Non-pigmented ciliary epithelial cell (primary cell): ENCODE measurements at places on chromosomes 4 and X.
A peak's percentile ranks its signal among the peaks of the same experiment; 100 is the strongest.

- DNase-seq, result peak; percentile 40
These were observed 46.0 kb downstream of the SEPSECS start for GRCh38 chr4:25113915-25114904.

DNA sequence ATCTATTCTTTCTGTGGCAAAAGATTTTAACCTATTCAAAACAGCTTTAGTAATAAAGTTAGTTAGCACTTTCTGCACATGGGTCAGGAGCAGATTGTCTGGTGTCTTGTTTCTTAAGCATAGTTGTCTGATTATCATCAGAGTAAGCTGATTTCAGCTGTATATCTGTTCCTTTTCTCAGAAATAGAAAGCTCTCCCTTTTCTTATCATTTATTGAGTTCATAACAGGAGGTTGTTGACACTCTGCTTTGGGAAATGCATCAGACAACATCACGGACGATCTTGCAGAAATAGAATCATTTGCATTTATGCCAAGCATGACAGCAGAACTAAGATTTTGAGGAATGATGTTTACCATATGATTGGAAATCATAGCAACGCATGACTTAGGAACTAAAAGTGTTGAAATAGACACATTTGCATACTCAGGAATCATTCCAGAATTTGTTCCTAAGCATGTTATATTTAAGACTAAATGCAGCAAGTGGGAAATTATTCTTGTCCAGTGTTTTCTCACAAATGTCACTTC is 66.7 kb downstream of the RBMX2 start:
- DNase-seq, result no peak

GRCh38 chrX:133215017-133215416 is 3.1 kb downstream of the TFDP3 start:
- DNase-seq, result no peak

DNA sequence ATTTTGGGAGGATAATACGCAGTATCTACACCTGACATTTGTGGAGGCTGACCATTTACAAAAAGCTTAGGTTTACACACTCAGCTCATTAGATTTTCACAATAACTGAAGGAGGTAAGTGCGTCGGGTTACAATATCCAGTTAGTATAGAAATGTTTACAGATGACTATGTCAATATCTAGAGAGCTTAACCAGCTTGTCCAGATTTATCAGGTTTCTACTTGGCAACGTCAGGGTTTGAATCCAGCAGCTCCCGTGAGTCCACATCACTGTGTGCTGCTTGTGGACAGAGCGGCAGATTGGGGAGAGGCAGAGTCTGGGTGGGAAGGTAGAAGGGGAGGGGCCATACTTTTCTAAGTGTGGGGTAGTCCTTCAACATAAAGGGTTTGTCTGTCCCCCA is 28.3 kb downstream of the ARHGAP10 start:
- DNase-seq, result no peak

DNA sequence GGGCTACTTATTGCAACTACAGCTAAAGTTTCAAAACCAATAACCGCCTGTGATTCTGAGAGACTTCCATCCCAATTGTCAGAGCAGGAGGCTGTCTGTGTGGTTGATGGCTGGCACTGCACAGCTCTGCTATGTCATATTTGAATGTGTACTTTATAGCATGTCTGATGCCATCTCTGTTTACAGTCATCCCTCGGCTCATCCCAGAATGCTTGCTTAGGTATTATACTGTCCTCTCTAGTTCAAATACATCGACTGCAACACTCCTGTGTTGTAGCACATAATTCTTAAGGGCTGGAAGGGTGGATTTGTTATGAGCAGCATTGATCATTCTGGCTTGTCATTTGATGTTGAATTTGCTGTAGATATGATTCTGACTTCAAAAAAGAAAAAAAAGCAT is 1617.5 kb upstream of the TENM3 start:
- no peak for DNase-seq

- no peak for DNase-seq
These were observed at the start of gene CLTRN for GRCh38 chrX:15664487-15665444. Gene CLTRN, minus strand, starts transcription at chrX:15664805. Its CDS starts 30 bp downstream, at chrX:15664775.

GRCh38 chrX:153763298-153763932 is 634 bp upstream of the PLXNB3 start:
- no peak for DNase-seq

DNA sequence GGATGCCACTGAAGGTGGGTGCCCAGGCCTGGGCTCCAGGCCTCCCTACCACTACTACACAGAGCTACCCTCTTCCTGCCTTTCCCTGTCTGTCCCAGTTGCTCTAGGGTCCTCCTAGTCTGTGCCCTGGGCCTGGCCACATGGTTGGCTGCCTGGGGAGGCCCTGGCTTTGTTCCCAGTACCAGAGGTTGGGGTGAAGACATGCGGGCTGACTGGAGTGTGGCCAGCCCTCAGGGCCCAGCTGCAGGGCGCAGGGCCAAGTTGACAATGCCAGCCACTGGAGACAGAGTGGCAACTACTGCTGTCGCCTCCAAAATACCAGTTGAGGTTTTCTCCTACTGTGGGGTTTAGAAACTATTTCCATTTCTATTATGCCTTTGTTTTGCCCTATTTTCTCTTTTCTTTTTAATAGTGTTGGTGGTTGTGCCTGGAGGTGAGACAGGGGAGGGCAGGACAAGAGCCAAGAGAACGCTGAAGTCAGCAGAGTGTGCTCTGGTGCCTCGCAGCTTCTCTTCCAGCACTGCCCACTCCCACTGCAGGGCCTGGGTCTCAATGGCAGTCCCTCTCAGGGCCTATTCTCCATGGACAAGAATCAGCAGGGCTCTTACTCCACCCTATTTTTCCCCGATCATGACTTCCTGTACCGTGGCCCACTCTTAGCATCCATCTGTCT is 32.2 kb upstream of the XPNPEP2 start:
- no peak for DNase-seq

DNA sequence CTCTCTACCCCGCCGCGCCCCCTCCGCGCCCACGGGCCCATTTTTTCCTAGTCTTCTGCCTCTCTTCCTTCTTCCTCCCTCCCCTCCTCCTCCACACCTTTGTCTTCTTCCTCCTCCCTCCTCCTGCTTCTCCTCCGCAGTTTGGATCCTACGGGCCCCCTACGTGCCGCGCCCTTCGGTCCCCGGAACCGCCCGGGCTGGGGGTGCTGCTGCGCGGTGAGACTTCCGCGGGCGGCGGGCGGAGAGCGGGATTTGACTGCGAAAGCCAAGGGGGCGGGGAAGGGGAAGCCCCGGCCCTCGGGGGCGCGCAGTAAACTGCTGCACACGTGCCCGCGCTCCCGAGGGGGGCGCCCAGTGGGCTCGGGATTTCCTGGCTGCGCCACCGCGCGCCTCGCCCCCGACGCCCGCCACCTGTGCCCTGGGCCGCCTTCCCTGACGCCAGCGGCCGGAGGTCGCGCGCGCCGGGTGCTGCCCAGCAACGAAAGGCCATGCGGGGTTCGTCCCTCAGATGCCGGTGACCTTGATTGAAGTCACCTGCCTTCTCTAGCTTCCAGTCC is 3.3 kb upstream of the NKX3-2 start:
- no peak for DNase-seq

GRCh38 chr4:187929024-187929423 is 66.5 kb upstream of the ZFP42 start:
- no peak for DNase-seq

DNA sequence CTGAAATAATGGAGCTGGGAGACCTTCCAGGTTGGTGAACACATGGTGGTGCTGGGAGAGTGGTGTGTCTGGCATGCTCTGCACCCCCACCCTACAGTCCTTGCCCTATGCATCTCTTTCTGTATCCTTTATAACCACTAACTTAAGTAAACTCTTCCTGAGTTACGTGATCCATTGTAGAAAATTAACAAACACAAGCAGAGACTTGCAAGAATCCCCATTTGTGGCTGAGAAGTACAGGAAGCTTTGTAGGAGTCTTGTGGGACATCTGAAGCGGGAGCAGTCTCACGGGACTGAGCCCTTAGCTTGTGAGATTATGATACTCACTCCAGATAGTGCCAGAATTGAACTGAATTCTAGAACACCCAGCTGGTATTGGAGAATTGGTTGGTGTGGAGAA is 14.3 kb upstream of the FAM13A start:
- DNase-seq, result no peak

DNA sequence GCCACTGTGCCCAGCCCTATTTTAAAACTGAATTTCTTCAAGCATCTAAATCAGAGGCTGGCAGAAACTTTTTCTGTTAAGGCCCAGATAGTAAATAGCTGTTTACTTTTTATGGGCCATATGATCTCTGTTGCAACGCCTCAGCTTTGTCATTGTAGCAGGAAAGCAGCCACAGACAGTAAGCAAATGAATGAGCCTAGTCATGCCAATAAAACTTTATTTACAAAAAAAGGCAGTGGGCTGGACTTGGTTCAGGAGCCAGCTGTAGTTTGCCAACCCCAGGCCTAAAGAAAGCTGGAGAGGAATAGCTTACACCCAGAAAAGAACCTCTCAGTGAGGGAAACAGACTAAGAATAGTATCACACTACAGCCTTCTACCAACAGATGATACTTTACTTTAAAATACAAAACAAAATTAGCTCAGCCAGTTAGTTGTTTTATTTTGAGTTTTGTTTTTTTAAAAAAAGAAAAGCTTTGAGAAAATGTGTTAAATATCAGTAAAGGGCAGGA is 25.5 kb downstream of the CHST7 start:
- DNase-seq, result no peak

GRCh38 chr4:106287353-106287969 is 28.5 kb downstream of the TBCK start:
- DNase-seq, result peak; percentile 83

DNA sequence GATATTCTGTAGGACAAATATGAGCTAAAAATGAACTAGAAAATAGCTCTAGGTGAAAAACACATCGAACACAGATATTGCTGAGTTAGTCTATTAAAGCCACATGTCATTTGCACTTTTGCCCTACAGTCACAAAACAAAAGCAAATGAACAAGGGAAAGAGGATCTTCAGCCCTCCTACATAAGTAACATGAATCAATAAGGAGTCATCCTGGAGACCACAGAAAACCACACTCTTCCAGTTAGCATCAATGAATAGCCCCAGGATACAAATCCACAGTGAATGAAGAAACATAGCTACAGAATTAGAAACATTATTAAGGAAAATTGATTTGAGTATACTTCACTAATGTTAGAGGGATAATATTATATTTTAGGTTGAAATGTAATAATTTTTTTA is 311.4 kb downstream of the MAPK10 start:
- peak; percentile 35 for DNase-seq

GRCh38 chrX:139828033-139828432 is 104.8 kb downstream of the ATP11C start:
- no peak for DNase-seq

GRCh38 chr4:102341201-102341600 is 4.1 kb downstream of the SLC39A8 start:
- DNase-seq, result no peak

DNA sequence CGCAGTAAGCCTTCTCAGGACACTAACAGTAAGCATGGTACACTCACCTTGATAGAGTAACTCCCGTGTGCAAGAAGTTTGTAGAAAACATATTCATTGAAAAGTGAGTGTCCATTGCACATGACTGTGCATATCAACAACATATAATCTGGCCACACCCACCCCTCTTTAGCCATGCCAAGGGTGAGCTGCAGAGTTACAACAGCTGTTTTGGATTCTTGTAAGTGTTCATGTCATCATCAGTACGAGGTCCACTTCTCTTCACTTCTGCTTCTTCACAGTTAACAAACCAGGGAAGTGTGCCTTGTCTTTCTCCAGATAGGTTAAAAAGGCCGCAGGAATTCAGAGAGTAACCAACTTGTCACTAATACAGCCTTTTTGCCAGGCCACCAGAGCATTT is 116.6 kb downstream of the IRF2 start:
- DNase-seq, result no peak

GRCh38 chr4:101421386-101421785 is 74.1 kb upstream of the PPP3CA start:
- DNase-seq, result no peak

GRCh38 chr4:119657111-119657611 is 28.6 kb upstream of the PDE5A start:
- DNase-seq, result no peak

GRCh38 chr4:172153719-172154118 is 340.5 kb downstream of the GALNTL6 start:
- no peak for DNase-seq

DNA sequence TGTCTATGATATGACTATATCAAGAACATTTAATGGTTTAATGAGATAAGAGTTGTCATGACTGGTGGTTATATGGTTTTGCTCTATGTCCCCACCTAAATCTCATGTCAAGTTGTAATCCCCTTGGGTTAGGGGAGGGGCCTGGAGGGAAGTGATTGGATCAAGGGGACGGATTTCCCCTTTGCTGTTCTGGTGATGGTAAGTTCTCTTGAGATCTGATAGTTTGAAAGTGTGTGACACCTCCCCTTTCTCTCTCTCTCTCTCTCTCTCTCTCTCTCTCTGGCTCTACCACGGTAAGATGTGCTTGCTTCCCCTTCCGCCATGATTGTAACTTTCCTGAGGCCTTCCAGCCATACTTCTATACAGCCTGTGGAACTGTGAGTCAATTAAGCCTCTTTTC is 803.4 kb downstream of the TRIML1 start:
- no peak for DNase-seq

DNA sequence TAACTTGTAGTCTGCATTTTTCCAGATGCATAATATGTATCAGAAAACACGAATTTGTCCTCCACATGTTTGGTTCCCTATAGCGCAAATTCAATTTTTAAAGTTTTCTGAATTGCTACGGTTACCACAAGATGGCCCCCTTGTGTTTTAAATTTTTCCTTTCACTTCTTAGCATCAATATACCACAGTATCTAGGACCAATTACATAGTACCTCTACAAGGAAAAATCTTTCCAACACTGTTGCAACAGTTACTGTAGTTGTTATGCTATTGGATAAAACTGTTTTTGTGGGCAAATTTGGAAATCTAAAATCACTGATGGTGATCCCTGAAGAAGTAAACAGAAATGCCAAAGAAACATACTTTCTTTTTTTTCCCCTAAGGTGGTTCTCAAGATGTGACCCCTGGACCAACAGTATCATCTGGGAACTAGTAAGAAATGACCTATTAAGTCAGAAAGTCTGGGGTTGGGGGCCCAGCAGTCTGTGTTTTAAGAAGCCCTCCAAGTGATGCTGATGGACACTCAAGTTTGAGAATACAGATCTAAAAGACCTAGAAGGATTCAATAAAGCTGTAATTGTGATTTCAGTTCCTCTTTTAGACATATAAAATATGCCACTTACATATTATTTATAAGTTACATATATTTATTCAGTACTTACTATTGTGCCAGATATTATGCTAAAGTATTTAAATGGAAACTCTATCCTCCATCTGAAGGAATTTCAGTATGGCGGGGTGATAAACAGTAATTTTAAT is 3.1 kb downstream of the ZGRF1 start:
- no peak for DNase-seq

GRCh38 chr4:74044677-74045076 is 6.2 kb upstream of the CXCL3 start:
- DNase-seq, result no peak

GRCh38 chr4:56930638-56931037 is 22.9 kb downstream of the REST start:
- DNase-seq, result no peak

GRCh38 chrX:57528670-57529255 is 63.0 kb upstream of the ZXDB start:
- DNase-seq, result no peak

GRCh38 chr4:95409750-95410149 is 139.0 kb downstream of the UNC5C start:
- DNase-seq, result no peak

- no peak for DNase-seq
These were observed 167.1 kb downstream of the NSUN7 start for GRCh38 chr4:40916880-40917279.

GRCh38 chr4:6944301-6945051 is 34.9 kb downstream of the TBC1D14 start:
- DNase-seq, result no peak
